KBM-7 (cell line): ENCODE measurements at places on chromosomes 1 and 21.

- DNase-seq: no peak
These were observed 11.5 kb downstream of the ATP1A4 start for GRCh38 chr1:160162931-160163330.

- no peak for DNase-seq
These were observed 131.4 kb upstream of the COL6A1 start for GRCh38 chr21:45850181-45850580.

DNA sequence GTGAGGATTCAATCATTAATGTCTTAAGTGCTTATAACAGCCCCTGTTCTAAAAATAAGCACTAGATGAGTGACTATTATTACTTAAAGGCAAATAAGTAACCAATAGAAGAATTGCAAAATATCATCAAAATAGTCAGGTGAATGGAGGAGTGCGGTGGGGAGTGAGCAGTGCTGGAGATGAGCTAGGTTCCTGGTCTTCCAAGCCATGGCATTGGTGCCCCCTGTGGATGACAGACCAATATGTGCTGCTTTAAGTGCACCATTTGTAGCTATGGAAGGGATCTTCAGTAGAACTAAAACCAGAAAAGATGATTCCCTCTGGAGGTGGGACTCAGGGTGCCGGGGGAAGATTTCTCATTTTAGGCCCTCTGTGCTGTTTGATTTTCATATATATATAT lies 46.1 kb upstream of the SLC30A1 start:
- peak; percentile 62 for DNase-seq

DNA sequence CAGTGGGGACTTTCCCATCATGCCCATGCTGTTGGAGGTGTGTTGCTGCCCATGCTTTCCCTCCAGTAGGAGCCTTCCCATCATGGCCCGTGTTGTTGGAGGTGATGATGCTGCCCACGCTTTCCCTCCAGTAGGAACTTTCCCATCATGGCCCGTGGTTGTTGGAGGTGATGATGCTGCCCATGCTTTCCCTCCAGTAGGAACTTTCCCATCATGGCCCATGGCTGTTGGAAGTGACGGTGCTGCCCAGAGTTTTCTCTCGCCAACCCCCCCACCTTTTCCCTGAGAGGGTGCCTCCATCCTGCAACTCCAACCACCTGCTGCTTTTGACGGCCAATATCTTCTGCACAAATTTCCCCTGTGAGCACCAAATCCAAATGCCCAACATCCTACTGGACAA lies 205.7 kb downstream of the TOMM20 start:
- no peak for DNase-seq

DNA sequence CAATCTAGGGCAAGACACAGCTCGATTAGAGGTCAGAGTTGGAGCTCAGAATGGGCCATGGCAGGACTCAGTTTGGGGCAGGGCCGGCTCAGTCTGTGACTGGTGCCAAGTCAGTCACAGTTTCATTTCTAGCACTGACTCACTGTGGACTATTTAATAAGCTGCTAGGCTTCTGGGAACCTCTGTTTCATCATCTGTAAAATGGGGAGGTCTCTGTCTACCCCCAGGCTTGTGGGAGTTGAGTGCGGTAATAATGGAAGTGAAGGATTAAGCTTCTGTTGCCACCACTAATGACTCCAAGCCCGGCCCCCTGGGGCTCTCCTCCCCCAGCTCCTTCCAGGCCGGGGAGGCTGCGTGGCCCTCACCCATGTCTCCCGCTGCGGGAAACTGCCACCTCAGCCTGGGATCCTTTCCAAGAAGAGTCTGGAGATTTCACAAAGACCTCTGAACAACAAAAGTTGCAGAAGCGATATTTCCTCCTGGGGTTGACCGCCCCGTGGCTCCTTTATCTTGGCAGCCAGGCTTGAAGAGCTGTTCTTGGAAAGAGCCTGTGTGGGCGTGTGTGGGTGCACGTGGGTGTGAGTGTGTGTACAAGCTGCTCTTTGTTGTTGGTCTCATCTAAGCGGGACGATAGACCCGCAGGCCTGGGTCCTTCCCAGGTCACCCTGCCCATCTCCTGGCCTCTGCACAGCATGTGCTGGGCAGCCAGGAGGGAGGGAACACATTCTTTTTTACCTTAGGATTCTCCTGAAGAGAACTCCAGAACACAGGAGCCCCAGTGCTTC lies 29.1 kb downstream of the KNCN start:
- peak; percentile 93 for DNase-seq

DNA sequence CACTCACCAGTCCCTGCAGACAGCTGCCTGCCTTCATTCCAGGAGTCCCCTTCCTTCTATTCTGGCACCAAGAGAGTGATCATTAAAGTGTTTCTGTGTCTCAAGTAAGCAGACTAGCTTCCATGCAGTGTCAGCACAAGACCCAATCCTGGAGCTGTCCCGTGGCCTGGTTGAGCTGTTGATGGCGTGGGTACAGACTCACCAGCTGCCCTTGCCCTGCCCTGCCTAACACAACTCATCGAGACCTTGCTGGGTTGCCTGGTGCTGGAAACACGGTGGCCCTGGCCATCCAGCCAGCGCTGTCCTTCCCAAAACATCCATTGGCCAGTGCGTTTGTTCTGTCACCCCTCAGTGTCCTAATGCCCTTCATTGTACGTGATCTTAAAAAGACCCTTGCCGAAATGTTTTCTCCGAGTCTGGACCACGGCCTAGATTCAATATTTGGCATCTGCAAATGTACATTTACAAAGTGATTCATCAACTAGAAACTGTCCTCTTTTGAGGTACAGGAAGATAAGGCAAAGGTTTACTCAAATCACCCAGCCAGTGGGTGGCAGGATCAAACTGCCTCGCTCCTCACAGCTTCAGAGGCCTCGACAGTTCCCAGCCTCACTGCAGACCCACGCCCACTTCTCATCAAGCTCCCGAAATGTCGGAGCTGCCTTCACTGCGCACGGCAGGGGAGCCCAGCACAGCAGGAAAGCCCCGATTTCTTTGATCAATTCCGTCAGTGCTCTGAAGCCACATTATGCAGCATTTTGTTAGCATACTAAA lies 494.2 kb downstream of the KIF26B start:
- DNase-seq: no peak

DNA sequence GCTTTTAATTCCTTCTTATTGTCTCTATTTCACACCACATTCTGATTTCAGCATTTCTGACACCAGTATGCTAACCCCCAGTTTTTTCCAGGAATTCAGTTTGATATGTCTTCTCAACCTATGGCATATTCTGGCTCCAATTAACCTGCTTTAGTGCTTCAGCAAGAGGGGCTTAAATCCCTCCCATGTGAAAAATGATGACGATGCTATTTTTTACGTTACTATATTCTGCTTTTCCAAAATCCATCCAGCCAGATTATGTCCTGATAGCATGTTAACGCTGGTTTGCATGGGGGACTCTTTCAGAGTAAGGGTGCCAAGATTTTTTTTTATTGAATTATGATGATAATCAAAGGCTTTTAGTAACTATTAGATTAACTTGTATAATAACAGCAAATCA lies 163.3 kb upstream of the ADAMTS5 start:
- DNase-seq: no peak

- DNase-seq: peak; percentile 31
These were observed 9.7 kb upstream of the DHX9 start for GRCh38 chr1:182829285-182829932.

DNA sequence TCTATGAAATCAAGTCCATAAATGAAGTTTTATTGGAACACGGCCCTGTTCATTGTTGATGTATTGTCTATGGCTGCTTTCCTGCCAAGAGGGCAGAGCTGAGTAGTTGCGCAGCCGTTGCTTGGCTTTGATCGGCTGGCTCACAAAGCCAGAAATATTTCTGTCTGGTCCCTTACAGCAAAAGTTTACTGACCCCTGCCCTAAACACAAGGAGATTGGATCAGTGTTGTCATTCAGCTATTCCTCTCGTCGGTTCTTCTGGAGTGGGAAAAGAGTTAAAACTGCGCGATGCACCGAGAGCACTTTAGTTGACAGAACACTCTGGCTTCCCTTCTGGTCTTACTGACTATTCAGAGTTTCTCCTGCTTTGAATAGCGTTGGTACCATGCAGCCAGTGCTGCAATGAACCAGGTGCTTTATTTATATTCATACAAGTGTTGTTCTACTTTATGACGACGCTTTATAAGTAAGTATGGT lies 868 bp downstream of the ZBTB40 start:
- peak; percentile 66 for DNase-seq

DNA sequence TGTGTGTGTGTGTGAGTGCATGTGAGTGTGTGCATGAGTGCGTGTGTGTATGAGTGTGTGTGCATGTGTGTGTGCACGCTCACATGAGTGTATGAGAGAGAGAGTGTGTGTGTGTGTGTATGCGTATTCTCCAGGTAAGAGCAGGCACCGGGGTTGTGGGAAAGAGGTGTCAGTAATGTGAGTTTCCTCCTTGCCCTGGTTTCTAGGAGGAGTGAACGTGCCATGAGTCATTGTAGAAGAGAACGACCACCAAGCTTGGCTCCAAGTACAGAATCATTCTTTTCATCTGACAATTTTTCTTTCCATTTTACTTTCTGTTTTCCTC lies 79.1 kb downstream of the POFUT2 start:
- DNase-seq: no peak

DNA sequence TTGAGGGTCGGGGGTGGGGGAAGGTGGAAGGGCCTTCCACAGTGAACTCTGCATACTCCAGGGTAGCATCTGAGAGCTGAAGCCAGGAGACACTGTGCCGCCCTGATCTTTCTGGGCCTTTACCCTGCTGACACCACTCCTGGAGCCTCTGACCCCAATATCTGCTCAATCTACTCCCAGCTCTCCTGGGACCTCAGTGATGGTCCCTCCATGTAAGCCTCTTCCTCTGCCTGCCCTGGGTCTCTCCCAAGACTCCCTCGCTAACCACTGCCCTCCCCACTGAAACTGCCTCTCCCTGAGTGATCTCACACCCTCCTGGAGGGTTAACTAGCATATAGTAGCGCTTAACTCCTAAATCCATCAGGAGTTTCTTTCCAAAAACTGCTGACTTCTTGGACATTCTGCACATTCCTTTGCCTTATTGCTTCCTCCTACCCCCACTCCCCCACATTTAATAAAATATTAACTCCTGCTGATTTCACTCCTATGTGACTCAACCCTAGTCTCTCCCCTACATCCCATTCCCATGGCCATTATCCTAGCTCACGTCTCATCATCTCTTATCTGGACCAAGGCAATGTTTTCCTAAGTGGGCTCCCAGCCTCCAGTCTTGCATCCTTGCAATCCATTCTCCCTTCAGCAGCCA lies 145.6 kb downstream of the HMGB4 start:
- no peak for DNase-seq

DNA sequence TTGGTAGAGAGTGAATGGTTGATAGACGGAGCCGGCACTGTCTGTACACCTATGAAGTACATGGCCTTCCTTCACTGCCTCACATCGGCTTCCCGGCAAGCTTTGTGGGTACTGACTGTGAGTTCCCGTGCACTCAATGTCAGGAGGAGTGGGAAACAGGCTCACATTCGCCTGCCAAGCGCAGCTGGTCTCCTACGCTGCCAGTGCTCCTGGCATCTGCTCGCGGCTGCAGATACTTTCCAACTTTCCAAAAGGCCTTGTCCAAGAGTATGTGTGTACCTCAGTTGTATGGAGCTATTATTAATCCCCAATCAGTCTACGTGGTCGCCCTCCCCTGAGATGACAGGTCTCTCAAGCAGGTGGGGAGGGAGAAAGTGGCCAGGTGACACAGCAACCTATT lies 180.8 kb downstream of the ZSCAN20 start:
- DNase-seq: no peak

DNA sequence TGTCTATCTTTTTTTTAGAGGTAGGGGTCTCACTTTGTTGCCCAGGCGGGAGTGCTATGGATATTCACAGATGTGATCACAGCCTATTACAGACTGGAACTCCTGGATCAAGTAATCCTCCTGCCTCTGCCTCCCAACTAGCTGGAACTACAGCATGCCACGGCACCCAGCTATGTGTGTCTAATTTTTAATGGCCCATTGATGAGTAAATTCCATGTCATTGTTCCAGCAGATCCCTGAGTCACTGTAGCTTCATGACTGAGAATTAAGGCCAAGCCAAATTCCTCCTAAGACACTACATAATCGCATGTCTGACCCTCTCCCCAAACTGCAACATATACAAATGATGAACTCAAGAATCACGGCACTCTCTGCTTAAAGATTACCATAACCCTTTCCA lies 84.2 kb upstream of the RGS2 start:
- DNase-seq: no peak

GRCh38 chr1:63004868-63005267 lies 220.9 kb downstream of the ATG4C start:
- DNase-seq: no peak

- DNase-seq: peak; percentile 15
These were observed 227.2 kb downstream of the OLFM3 start for GRCh38 chr1:101769520-101769919.

DNA sequence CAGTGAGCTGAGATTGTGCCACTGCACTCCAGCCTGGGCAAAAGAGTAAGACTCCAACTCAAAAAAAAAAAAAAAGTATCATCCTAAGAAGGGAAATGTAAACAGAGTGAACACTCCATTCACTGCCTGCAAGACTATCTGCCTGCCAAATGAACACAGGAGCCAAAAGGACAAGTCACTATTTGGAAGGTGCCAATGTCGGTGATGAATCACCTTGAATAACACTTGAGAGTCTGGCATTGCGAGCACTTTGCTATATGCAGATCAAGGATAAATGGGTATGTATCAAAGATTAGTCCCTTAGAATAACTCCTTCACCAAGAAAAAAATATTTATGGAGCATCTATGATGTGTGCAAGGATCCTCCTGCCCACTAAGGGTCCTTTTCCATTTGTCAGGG lies 6.6 kb downstream of the UBR4 start:
- no peak for DNase-seq

GRCh38 chr1:5921671-5922070 lies 70.6 kb downstream of the NPHP4 start:
- DNase-seq: no peak

DNA sequence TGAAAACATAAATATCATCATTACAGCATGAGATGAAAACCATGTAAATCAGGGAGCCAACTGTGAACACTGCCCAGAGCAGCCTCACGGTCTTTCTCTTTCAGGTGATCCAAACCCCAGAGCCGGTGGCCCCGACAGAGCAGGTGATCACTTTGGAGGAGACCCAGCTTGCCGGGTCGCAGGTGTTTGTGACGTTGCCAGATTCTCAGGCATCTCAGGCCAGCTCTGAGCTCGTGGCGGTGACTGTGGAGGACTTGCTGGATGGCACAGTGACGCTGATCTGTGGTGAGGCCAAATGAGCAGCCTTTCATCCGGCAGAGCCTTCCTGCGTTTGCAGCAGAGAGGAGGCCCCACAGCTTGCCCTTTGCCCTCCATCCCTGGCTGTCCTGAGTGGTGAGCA lies 37.2 kb upstream of the EPHA8 start:
- no peak for DNase-seq

GRCh38 chr21:40179166-40179565 lies 311.9 kb downstream of the PCP4 start:
- no peak for DNase-seq

DNA sequence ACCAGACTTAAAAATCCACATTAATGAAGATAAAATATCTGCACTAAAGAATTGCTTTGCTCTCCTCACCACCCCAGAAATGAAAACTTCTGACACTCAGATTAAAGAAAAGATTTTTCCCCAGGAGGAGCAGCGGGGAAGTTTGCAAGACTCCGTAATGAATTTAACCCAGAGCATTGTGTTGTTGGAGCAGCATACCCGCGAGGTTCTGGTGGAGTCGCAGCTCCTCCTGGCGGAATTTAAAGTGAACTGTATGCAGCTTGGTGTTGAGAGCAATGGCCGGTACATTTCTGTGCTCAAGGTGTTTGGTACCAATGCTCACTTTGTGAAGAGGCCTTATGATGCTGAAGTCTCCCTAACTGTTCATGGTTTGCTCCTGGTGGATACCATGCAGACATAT lies 46.4 kb downstream of the VPS13D start:
- no peak for DNase-seq

- peak; percentile 21 for DNase-seq
These were observed 48.4 kb downstream of the CCN1 start for GRCh38 chr1:85628791-85629531.

- no peak for DNase-seq
These were observed 20.8 kb upstream of the LEFTY2 start for GRCh38 chr1:225961659-225962439.
